Stromal cell of bone marrow (primary cell): ENCODE measurements at places on chromosomes 2 and 18.

GRCh38 chr2:221203856-221204255, 368.2 kb downstream of the EPHA4 start:
- DNase-seq, result no peak

DNA sequence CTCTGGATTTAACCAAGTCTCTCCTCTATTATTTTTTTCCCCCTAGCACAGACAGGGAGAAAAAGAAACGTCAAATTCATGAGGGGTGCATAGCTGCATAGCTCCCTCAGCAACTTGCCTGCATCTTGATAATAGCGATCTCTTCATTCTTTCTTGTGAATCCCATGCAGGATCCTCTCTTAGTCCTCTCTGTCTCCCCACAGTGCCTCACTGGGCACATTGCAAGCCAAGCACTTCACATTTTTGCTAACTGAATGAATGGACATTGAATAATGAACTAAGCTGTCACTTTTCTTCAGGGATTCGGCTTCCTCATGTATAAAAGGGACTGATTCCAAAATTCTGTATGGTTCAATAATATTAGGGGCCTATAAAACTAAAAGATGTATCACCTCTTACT, 2.9 kb upstream of the EPB41L3 start:
- no peak for DNase-seq

GRCh38 chr2:237201461-237202287, 116.0 kb downstream of the COPS8 start:
- peak; percentile 93 for DNase-seq

DNA sequence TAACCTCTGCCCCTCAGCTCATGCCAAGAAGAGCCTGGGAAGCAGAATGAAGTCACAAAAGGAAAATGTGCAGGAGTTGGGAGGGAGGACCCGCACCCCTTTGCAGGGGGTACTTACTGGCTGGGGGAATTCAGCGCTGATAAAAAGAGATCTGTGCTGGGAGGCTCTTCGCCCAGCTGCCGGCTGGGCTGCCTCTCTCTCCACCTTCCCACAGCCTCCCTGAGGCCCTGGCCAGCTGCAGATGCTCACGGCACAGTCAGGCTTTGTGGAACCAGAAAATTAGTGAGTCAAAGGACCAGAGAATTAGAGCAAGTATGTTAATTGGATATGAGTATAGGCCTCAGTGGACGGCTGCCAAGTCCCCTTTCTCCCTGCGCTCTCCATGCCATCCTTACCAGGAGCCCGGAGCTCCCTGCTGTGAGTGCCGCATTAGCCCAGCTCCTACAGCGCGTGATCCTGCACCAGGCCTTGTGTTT, 181.7 kb upstream of the SH3BP4 start:
- DNase-seq, result no peak

GRCh38 chr18:80175451-80176204, 66.6 kb downstream of the ADNP2 start:
- no peak for DNase-seq

GRCh38 chr2:240369801-240370585, 65.5 kb upstream of the GPC1 start:
- peak; percentile 44 for DNase-seq

- peak; percentile 85 for DNase-seq
Observed at GRCh38 chr18:68438983-68439382, 275.9 kb downstream of the TMX3 start.

DNA sequence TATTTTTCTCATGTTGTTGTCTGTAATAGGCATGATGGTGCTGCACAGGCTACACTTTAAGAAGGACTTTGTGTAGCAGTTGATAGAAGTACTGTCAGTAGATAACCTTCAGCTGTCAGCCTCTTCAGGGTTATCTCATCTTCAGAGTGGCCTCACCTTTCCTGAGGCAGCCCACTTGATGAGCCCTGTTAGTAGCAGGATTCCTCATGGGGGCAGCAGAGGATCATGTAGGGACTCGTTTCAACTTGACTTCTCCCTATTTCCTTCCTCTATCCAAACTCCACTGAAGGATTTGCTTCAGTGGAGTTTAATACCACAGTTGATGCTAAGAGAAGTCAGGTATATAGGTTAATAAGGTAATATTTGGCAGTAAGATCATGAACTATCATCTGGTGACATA, 530.3 kb upstream of the FSIP2 start:
- no peak for DNase-seq

DNA sequence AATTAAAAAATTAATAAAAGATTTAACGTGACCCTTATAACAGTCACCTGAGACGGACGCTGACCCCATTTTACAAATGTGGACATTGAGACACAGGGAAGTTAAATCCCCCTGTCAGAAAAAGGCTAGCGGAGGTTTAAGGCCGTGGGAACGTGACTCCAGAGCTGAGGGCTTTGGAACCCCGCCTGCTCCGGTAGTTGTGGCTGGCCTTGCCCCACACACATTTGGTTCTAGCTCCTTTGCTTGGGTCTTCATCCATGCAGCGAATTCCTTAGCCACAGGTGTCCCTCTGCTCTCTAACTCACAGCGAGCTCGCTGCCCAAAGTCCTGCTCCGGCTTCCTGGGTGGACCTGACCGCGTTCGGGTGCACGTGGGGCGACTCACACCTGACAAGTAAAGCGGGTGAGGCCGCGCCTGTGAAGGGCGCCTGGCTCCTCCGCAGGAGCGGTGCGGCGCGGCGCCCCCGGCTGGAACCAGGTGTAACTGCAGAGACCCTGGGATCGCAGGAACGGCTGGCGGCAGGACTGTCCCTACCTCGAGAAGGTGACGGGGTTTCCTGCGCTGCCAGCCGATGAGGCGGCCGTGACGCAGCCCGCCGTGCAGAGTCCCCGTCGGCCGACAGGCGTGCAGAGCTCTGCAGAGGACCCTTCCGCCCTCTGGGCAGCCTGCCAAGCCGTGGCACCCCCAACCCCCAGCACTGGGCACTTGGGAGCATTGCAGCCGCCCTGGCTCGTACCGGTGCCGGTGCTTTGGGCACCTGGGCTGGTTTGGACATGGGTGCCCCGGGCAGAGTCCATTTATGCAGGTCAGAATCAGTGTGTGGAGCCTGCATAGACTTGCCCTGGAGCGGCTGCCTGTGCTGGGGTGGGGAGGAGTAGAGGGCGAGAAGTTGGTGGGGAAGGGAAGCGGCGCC, 2.4 kb upstream of the PROC start:
- DNase-seq, result no peak

DNA sequence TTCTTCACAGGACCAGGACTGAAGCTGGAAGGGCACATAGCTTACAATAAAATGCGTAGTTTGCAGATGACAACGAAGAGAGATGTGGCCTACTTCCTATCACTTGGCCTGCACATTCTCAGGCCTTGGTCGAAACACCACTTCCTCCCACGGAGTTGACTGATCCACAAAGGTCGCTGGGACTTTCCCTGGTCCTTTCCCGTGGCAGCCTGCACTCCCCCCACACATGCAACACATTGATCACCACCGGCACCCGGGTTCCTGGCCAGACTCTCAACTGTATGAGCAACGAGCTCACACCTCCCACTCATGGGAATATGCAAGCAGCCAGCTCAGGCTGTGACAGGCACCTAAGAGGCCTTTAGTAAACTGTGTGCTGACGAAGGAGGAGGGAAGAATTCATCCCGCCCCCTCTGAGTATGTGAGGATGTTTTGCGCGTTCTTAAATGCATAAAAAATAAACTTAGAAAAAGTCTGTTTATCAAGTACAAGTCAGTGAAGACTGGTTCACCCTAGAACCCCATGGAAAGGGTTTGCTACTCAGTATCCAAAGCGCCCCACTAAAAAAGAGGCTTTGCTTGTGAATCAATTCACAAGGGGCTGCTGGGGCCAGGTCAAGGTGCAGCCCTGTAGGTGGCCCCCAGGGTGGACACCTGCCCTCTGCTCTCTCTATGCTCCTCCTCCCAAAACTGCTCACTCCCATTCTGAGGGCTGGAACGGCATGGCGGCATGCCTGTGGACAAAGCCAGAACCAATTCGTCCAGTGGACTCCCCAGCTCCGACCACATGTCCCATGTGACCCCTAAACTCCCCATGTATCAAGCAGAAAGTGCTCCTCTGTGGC, 154.3 kb downstream of the EIPR1 start:
- DNase-seq, result no peak

- DNase-seq, result no peak
Observed at GRCh38 chr18:59639136-59639535, 58.1 kb downstream of the CCBE1 start.

DNA sequence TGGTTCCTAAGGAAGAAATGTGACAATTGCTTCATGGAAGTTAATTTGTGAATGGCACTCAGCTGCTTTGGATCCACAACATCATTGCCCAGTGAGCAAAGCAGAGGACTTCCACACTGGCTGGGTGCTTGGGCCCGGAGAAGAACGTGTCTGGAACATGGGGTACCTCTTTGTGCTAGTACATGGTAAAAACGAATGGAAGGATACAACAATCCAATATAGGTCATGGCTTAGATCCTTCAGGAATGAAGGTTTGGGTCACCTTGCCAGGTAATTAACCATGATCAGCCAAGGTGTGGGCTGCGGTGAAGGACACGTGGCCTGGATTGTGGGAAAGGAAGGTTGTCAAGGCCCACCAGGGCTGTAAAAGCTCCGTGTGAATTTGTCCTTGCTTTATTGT, 245.9 kb upstream of the HS6ST1 start:
- no peak for DNase-seq

DNA sequence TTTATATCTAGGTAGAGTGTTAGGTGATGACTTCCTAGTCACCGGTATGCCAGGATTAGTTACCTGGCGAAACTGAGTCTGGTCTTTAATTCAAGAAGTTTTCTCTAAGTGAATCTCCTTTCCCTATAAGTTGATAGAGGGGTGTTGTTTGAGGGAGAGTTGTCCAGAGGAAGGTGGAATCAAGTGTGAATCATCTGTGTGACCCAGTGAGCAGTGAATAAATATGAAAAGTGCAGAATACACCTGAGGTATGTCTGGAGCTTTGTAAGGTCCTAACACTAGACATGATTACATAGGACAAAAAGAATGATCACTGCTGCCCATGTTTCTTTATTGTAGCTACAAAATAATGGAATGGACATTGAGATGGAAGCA, 11.2 kb downstream of the POU3F3 start:
- no peak for DNase-seq

DNA sequence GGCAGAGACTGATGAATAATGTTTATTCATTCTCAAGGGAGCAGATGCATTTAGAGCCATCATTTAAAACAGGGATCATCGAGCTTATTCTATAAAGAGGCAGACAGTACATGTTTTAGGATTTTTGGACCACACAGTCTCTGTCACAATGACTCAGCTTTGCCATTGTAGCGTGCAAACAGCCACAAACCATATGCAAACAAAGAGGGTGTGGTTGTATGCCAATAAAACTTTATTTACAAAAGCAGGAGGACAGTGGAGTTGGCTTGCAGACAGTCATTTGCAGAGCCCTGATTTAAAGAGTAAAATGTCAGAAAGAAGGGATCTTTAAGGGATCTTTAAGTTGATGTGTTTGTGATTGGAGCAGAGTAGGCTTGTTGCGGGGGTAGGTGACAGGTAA, 51.5 kb downstream of the SMIM21 start:
- DNase-seq, result no peak

DNA sequence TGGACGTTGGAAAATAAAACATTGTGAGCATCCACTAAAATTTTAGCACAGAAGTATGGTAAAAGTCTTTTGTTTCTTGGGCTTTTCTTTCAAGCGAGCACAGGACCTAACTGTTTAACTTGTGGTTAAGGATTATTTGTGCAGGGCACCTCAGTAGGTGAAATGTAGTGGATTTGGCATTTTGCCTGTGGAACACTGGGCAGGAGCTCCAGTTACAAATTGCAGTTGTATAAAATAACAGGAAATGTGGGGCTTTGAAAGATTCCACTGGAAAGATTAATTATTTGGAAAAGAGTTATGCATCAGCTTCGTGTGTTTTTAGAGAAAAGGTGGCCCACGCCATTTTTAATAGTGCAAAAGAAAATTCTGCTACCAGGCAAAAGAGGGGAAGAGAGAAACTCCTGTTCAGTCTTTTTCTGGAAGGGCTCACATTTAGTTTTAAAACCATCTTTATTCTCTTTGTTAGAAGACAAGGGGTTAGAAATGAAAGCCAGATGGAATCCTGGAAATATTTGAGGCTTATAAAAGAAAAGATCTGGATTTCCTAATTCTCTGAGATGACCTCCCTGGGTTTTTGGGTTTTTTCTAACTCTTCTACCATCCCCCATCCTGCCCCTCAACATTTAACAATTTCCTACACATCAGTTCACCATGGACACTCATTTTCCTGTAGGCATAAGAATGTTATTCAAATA, 144.3 kb upstream of the SERTAD2 start:
- DNase-seq, result no peak

- no peak for DNase-seq
Observed at GRCh38 chr2:178473931-178474330, 4.5 kb downstream of the FKBP7 start.

DNA sequence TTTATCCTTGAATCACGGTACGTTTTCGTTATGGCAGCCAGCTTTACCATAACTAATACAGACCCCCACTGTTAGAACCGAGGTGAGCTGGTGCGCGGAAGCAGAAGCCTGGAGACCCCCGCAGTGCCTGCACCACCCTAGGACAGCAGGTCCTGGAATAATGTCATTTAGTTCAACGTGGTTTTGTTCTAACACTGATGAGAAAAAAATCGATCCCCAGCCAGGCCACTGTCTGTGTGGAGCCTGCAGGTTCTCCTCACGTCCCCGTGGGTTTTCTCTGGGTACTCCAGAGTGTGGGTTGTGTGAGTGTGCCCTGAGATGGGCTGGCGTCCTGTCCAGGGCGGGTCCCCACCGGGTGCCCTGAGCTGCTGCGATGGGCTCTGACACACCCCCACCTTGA, 69.9 kb upstream of the ST3GAL5 start:
- DNase-seq, result no peak

GRCh38 chr2:179050755-179051154, 818 bp upstream of the CCDC141 start:
- no peak for DNase-seq

GRCh38 chr2:108803045-108803736, 16.6 kb downstream of the CCDC138 start:
- no peak for DNase-seq

- no peak for DNase-seq
Observed at GRCh38 chr2:215851696-215852095, 161.7 kb downstream of the MREG start.

GRCh38 chr2:39920307-39920801, 141.3 kb upstream of the THUMPD2 start:
- no peak for DNase-seq
